ENCODE measurements at places on chromosomes 2 and 18.

GRCh38 chr2:130864830-130865800 lies 28.4 kb downstream of the ARHGEF4 start:
- no peak for DNase-seq

DNA sequence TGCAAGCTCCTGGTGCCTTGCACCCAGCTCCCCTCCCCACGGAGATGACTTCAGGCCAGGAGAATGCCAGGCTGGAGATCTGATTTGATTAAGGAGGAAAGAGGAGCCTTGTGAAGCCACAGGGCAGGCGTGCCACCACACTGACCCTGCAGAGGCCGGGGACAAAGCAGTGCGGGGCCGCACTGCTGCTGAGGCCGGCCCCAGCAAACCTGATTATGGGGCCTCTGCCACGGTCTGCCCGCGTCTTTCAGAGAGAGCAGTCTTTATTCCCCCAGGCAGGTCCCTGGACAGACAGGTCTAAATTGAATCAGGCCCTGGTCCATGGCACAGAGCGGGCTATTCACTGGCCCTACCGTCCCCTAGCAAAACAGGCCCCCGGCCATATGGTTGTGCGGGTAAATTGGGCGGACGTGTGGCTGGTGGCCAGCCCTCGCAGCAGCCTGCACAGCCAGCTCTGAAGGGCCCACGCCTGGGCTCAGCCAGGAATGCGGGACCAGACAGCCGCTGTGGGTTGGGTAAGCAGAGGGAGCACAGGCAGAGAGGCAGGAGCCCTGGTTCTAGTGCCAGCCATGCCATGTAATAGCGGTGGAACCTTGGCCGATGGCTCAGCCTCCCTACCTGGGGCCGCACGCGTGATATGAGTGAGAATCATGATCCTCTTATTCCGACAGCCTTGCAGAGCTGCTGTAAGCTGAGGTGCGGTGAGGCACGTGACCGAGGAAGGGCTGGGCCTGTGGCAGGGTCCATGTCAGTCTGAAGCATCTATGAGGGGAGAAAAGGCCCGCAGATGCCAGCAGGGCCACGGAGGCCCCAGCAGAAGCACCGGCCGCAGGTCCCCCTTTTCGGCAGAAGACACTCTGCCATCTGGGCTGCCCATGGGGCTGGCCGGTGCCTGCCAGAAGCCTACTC lies 97.3 kb upstream of the MYCN start:
- no peak for DNase-seq

GRCh38 chr2:222518570-222519381 lies 94.4 kb downstream of the SGPP2 start:
- DNase-seq = no peak

- no peak for DNase-seq
Measured at GRCh38 chr2:3981446-3981987, 278.1 kb downstream of the DCDC2C start.

GRCh38 chr2:165475277-165476004 lies 5.9 kb downstream of the CSRNP3 start:
- DNase-seq = no peak

DNA sequence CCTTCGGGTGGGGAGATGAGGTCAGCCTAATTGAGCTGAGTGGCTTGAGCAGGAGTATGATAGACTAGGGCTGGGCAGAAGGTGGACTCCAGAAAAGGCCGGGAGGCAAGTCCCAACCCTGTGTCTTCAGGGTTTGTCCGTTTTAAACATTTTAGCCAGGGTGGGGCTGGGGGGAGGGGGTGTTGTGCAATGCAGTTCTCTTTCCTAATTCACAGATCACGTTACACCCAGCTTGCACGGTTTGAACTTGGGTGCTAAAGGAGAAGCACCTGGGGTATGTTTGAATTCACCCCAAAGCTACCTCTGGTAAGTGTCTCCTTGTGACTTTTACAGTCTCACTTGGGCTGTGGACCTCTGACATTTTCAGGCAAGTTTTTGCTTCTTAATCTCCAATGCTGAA lies 233.3 kb downstream of the AGAP1 start:
- DNase-seq = no peak

Measured in CD4-positive, alpha-beta T cell treated with Interleukin-15 for 4 hours (primary cell).